ENCODE measurements at places on chromosomes 5 and 9.

DNA sequence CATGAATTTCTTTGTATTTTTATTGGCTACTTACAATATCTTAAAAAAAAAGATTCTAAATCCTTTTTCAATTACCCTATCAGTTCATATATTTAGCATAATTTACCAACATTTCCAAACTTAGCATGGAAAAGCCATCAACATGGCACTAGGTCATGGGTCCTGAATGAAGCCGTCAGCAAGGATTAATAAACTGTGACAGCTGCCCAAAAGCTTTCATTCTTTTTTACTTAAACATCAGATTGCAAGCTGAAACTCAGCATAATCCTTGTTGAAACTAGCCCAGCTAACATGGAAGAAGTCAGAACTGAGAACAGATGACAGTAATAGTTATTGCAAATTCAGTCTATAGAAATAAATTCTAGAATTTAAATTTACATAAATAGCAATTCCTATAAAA, 209.8 kb downstream of the ADAMTS6 start:
- DNase-seq: no peak

DNA sequence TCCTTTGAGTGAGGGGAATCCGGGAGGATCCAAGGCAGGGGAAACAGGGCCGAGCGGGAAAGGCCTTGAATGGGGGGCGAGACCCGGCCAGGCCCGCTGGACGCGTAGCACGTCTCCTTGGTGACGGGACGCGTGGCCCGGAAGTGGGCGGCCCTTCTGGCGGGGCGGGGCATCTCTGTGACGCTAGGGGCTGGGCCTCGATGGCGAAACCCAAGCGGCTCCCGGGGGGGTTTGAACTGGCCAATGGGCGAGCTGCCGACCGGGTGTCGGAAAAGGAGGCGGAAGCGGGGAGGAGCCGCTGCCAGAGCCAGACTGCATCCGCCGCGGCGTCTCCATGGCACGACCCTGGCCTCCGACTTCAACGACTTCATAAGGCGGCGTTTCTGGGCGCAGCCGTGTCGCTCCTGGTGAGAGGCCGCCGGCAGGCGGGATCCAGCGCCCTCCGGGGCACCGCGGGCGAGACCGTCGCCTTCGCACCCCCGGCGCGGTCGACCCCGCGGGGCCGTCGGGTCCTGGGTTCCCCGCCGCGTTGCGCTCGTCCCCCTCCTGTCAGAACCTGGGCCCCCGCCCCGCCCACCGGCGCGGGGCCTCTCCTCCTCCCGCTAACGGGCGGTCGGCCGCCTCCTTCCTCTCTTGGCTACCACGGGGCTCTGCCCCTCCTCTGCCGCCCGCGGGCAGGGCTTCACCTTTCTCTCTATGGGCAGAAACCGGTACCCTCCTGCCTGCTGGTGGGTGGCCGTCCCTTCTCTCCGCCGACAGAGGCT, at the start of gene ODF2:
Gene ODF2 (plus strand): TSS at position 158 of the 764 bp plus-strand sequence. CDS start 86 bp downstream, at position 244.
- peak; percentile 97 for DNase-seq

- DNase-seq: no peak
Measured at GRCh38 chr9:27165670-27166069, 56.6 kb downstream of the TEK start.

DNA sequence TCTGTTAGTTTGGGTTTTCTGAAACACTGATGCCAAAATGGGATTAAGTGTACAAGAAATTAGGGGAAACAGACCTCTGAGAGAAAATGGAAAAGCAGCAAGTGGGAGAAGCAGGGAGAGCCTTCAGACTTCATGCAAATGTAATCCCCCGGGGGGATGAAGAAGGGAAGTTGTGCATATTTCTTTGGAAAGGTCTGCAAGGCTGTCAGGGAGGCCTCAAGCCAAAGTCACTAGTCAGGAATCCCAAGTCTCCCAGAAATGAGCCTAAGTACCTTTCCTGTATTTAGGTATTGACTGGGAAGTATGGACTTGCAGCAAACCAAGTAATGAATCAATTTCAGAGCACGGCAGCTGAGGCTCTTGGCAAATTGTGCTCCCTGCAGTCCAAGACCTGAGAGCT, 2.2 kb downstream of the FTMT start:
- no peak for DNase-seq

DNA sequence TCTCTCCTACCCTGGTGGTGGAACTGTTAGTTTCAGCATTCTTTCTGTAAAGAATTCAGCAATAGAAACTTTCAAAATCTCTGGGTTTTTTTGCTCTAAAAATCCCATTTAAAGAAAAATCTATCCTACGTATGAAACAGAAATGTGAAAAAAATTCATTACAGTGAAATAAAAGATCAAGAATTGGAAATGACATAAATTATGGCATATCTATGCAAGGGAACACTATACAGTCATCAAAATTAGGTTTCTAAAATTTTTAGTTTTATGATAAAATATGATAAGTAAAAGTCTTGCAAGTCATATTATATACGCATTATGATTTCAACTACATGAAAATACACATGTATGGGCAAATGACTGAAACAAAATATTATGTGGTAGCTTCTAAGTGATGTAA, 342.6 kb downstream of the CETN3 start:
- DNase-seq: no peak

- DNase-seq: no peak
Measured at GRCh38 chr9:125066839-125067619, 76.3 kb downstream of the SCAI start.

DNA sequence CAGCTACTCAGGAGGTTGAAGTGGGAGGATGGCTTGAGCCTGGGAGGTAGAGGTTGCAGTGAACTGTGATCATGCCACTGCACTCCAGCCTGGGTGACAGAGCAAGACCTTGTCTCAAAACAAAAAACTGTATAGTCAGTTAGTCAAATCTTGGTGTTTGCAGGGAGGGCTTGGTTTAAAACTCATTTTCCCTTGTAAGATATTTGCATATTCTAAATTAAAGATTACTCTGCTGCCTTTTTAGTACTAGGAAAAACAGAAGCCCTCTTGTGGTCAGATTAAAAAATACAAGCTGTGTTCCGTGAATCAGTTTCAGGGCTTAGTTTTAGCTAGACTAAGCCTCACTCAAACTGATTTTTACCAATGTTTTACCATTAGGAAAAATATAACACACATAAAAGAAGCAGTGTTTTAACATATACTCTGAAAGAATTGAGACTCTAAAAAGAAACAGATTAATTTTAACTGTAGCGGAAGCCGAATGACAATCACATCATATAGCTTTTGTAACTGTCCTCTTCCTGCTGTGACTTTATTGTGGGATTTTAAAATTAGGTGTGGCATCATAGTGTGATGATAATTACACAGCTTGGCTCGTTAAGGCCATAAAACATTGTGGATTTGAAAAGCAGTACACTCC, 84.9 kb upstream of the BASP1 start:
- no peak for DNase-seq

DNA sequence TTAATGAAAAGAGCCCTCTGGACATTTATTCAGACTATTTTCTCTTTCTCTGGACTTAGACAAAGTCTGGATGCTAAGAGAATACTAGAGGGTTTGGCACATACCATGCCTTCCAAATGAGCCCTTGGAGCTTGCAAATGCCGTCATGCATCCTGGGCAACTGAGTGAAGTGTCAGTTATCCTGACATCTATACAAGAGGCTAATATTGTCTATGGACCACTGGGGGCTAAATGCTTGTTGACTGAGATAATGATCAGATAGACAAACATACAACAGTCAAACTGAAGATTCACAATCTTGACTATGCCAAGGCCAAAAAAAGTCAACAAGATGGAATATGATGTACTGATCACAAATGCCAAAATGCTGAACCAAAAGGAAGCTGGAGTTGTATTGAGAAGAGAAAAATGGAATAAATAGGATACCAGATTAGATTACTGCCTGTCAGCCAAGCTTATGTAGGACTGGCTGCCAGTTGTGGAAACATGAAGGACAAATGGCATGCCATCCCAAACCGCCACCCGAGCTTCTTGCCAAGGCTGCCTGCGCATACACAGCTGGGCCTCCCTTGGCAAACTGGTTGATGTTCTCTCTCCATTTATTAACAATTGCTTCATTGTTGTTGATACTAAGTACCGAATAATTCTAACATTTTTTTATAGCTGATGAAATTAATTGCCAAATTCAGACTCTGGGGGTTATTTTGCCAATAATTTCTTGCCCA, 240.1 kb upstream of the GRAMD2B start:
- DNase-seq: peak; percentile 21

DNA sequence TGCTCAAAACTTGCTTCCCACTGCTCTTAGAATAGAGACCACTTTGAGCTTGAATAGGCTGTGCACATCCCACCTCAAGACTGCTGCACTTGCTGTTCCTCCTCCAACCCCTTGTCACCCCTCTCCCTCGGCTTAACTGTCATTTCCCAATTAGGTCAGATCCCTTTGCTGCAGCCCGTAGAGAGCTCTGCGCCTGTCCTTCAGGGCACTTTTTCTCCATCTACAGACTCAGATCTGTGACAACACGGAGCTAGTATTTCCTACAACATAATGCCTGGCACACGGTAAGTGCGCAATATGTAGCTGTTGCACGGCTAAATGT, 485 bp upstream of the HABP4 start:
- DNase-seq: no peak
